ENCODE measurements at places on chromosomes 2 and 18.

DNA sequence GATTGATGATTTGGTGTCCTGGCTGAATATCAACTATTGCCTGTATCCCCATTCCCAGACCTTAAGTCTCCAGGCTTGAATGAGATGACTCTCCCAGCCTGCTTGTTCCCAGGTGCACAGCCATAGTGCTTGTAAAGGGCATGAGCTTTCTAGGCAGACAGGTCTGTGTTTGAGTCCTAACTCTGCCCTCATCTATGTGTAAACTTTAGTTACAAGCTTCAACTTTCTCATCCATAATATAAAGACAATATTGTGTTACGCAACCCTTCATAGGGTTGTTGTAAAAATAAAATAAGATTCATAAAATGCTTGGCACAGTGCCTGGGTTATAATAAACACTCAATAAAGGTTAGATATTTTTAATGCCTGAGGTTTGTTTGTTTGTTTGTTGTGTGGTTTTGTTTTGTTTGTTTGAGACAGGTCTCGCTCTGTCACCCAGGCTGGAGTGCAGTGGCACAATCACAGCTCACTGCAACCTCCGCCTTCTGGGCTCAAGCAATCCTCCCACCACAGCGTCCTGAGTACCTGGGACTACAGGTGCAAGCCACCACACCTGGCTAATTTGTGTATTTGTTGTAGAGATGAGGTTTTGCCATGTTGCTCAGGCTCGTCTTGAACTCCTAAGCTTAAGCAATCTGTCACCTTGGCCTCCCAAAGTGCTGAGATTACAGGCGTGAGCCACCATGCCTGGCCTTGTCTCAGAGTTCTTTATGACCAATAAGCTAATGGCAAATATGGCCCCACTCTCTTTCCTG, 89.4 kb upstream of the MAPRE2 start:
- DNase-seq = no peak

- no peak for DNase-seq
Observed at GRCh38 chr2:3806168-3806567, 102.8 kb downstream of the DCDC2C start.

DNA sequence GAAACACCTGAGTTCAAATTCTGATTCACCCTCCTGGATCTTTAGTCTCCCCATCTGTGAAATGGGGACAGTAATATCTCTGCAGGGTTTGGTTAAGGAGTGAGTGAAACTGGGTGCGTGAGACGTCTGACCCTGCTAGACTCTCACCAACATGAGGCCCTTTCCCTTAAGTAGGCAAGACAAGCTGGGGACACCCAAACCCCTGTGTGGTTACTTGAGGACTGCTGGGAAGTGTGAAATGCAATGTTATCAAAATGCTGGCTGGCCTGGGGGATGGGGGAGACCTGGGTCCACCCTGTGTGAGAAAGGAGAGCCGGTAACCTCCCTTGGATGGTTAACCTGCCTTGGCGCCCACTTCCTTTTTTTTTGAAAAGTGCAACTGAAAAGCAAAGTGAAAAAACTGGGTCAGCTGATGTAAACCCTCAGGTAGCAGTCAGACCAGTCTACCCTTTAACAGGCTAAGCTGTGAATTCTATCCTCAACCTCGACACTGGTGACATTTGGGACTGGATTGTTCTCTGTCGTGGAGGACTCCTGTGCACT, 82.3 kb downstream of the INPP5D start:
- DNase-seq = no peak

GRCh38 chr2:102251042-102251848, 60.1 kb upstream of the IL1RL1 start:
- no peak for DNase-seq

DNA sequence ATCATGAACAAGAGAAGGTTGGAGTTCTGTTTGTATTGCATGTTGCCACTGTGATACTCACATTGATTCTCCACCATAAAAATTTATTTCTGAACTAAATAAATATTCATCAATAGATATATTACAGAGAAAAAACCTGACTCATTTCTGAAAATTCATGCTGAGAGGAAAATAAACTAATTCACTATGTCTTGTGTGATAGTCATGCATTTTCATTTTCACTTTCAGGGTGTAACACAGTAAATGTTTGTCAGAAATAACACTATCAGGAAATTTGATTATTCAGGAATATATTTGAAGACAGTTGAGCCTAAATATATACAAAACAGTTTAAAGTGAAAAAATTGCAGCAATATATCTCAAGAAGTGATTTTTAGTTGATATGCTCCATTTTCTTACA, 335.2 kb downstream of the KCNJ3 start:
- DNase-seq = no peak

- DNase-seq = no peak
Observed at GRCh38 chr2:126889496-126890135, 9.1 kb upstream of the TEX51 start.

- DNase-seq = no peak
Observed at GRCh38 chr2:54738281-54738680, 14.8 kb downstream of the EML6 start.

- no peak for DNase-seq
Observed at GRCh38 chr2:73762571-73762970, 17.3 kb downstream of the DUSP11 start.

DNA sequence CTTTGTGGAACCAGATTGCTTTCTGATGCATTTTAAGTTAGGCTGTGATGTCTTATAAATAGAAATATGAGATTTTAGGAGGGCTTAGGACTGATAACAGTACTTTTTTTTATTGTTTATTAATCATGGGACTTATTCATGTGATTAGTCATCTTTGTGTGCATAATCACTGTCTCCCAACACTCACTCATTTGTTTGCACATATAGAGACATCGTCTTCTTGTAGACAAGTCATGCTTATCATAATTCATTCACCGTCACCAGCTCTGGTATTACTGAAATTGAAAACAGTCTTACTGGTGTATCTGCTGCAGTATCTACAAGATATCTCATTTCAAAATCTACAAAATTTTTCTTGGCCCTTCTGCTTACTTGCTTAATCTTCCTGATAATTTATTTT, 45.8 kb downstream of the WDR7 start:
- no peak for DNase-seq

DNA sequence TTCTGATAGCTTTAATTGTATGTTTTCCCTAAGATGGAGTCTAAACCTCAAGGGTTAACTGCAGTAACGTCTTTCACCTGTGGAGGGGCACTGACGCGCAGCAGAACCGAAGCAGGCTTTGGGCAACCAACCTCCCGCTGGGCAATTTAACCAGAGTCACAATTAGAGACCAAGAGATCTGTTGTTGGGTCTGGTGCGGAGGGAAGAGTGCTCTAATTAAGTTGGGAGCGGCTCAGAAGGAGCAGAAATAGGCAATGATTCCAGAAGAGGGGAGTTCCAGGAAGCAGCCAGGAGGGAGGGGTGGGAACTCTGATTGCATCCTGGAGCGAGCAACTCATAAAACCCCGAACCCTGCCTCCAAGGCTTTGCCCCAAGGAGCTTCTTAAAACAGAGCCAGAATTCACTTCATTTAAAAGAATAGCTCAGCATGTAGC, 245.8 kb downstream of the PAX3 start:
- DNase-seq = no peak

DNA sequence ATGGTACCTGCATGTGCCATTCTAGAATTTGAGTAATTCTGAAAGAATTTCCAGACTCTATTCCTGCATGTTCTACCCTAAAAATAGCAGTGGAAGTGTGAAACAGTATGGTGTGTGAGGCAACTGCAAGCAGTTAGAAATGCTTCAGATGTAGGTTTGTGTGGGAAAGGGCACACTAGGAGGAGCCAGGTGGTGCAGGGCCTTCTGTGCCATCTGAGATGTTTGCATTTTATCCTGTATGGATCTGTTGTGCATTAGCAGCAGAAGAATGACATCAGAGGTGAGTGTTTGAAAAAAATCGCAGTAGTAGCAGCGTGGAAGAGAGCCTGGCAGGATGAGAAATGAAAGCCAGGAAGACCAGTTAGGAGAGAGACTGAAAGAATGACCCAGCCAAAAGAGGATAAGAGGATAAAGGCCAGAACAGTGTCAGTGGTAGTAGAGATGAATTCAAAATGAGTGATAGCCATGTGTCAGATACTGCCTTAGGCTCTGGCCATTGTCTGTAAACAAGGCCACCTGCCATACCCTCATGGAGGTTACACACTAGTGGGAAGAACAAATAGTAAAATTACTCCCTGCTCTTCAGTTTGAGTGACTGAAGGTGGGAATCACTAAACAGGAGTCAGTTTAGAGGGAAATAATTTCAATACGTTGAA, 142.2 kb downstream of the PKP4 start:
- DNase-seq = no peak

DNA sequence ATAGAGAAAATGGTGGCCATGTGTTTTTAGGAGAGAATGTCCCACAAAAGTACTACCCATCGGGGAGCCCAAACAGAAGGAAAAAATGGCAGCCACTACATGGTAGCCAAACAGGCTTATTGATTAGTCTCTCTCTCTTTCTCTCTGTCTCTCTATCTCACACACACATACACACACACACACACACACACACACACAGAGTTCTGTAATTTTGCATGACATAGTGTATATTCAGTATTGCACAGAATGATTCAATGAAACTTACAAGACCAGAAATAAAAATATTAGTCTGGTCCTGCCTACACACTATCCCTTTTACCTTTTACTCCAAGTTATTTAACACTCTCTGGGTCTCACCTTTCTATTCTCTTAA, 124.8 kb upstream of the SLC39A10 start:
- DNase-seq = no peak

DNA sequence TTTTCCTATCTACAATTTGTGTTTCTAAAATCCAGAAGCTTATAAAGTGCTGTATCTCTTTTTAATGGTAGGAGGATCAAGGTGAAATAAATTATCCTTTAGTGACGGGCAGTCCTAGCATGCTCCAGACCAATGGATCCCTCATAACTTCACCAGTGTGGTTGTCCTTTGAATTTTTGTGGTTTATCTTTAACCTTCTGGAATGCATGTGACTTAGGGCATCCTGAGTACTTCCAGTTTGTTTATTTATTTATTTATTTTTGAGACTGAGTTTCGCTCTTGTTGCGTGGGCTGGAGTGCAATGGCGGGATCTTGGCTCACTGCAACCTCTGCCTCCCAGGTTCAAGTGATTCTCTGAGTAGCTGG, 40.4 kb downstream of the NUP35 start:
- no peak for DNase-seq

- DNase-seq = no peak
Observed at GRCh38 chr2:98664323-98664722, 55.9 kb downstream of the UNC50 start.

DNA sequence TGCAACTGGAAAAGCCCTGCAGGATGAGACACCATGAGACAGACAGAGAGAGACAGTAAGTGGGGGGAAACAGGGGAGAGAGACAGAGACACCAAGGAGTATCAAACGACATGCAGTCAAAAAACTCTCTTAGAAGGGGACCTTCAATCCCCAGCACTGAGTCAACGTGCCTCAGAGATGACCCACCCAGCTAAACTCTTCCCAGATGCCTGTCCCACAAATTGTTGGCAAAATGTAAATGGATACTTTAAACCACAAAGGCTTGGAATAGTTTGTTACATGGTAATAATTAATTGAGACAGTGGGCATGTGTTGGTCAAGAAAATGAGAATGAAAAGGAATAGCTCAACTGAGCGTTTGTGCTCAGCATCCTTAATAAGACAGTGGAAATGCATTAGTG, 98.3 kb downstream of the GRB14 start:
- DNase-seq = no peak

- no peak for DNase-seq
Observed at GRCh38 chr18:477565-477964, 22.9 kb downstream of the COLEC12 start.

DNA sequence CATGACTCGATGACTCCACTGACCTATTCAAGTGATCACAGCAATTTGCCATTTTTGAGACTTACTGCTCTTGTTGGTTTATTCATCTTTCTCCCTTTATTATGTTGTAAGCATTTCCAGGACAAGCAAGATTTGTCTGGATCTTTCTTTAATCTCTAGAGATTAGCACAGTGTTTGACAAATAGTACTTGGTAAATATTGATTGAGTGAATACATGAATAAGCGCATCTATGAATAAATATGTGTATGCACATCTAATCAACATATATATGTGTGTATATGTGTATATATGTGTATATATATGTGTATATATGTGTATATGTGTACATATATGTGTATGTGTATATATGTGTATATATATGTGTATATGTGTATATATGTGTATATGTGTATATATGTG, 7.3 kb downstream of the TMX3 start:
- DNase-seq = no peak

DNA sequence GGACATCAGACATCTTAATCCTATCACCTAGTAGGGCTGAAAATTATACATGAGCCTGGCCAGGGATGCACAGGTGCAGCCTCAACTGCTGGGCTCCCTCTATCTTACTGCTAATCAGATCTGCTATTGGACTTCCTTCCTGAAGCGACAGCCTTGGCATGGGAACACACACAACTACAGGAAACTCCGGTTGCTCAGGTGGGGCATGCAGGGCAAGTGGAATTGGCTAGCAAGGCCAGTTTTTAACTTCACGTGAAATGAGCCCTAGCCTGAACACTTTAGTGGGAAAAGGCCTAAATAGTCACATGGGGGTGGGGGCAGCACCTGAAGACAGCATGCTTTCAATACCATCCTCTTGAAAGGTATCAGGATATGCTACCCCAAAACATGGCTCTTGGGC, 147.9 kb upstream of the NCKAP5 start:
- DNase-seq = no peak

- no peak for DNase-seq
Observed at GRCh38 chr2:3958969-3959368, 255.6 kb downstream of the DCDC2C start.

GRCh38 chr18:2169656-2170055, 401.6 kb downstream of the METTL4 start:
- no peak for DNase-seq

DNA sequence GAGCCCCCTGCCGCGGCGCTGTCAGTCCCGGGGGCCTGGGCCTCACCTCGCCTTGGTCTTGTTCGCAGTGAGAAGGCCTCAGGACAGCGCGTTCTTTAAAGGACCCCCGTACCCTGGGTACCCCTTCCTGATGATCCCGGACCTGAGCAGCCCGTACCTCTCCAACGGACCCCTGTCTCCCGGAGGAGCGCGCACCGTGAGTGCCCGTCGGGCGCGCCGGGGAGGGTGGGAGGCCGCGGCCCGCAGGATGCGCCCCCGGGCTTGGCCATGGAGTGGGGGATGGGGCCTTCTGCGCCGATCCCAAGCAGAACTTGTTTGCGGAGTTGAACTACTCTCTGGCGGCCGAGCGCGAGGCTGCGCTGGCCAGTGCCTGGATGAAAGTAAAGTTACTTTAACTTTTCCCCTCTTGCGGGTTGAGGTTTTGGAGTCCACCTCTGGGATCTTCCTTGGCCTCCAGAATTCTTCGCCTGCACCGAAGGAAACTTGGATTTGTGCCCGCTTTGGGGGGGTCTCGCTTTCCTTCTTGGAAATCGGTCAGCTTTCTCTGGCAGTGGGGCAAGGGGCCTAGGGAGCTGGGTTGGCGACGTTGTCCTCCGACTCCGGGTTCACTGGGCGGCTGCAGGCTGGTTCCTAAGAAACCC, 1.2 kb downstream of the TCF7L1 start:
- DNase-seq = peak; percentile 75

DNA sequence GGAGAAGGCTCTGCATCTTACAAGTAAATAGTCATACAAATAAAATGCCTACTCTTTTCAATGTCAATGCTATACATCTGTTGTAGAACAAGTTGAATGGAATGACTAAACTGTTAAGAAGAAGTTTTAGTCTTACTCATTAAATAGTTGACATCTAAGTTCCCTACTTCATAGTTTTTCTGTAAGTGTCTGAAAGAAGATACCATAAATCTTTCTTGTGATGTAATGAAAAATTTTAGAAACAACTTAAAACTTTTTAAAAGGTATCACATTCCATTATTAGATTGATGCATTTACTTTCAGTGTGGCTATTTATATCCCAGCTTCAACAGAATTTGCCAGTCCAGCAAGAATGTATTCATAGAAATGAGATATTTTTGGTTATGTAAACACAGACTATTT, 185.2 kb upstream of the EPC2 start:
- DNase-seq = no peak
